ENCODE measurements at places on chromosomes 1 and 21.

GRCh38 chr1:54239035-54239383, 39.0 kb downstream of the MRPL37 start:
- DNase-seq: no peak

GRCh38 chr1:205438213-205439158, 16.6 kb upstream of the LEMD1 start:
- DNase-seq: peak; percentile 67

DNA sequence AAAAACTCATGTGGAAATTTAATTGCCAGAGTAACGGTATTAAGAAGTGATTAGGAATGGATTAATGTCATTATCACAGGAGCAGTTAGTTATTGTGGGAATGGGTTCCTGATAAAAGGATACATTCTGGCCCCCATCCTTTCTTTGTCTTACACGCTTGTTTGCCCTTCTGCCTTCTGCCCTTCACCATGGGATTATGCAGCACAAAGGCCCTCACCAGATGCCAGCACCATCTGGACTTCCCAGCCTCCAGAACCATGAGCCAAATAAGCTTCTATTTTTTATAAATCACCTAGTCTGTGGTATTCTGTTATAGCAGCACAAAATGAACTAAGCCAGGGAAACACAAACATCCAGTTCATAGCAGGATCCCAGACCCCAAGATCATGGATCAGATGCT, 33.9 kb upstream of the POU2F1 start:
- DNase-seq: no peak

- DNase-seq: no peak
Observed at GRCh38 chr1:197910120-197910991, 6.8 kb upstream of the LHX9 start.

DNA sequence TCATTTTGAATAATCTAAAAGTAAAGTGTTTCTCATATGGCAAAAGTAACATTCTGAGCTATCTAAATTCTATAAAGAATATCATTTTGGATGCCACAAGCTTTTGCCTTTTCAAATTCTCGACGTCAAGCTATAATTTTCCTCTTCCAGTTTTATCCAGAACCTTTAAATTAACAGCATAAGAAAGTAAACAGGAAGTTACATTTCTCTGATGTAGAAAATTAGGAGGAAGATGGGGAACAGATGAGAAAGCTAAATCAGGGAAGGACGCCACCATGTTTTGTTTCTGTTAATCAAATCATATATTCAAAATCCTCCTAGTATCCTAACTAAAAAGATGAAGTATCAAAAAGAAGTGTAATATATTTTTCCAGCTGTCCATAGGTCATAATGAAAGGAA, 8.8 kb upstream of the CAMSAP2 start:
- DNase-seq: no peak

GRCh38 chr1:5980314-5981008, 11.8 kb downstream of the NPHP4 start:
- peak; percentile 72 for DNase-seq

DNA sequence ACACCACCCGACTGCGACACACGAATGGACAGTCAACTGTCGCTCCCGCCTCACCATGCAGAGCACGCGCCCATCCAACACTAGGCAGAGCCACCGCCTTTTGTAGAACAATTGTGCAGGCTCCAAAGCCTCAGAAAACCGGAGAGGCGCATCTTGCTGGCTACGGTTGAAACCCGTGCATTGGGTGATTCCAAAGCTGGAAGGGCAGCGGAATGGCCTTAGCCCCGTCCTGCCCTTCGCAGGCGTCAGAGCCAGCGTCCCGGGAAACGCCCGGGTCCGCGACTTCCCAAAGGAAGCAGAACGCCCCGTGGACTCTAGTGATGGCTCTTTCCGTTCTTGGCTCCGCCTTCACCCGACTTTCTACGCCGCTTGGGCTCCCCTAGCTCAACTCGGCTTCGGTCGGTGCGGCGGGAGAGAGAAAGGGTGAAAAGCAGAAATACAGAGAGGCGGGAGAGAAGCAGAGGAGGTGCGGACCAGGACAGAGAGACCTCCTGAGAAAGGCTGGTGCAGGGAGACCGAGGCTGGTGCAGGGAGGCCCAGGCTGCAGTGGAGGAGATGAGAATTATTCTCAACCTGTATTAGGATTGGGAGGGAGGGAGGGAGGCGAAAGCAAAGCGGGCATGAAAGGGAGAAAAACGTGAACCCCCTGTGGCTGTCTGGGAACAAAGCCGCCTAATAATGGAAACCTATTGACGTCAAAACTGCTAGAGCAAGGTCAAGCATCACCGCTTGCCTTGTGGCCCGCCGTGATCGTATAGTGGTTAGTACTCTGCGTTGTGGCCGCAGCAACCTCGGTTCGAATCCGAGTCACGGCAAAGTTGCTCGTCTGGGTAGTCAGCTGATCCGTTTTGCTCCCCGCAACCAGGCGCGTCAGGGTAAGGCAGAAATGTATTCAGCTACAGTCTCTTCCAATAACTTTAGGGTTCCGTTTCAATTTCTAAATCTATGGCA, 99.5 kb downstream of the PRKAB2 start:
- no peak for DNase-seq

GRCh38 chr1:27102707-27103468, 52.0 kb downstream of the SLC9A1 start:
- DNase-seq: peak; percentile 54

- no peak for DNase-seq
Observed at GRCh38 chr1:78136680-78137079, 90.9 kb downstream of the GIPC2 start.

- peak; percentile 81 for DNase-seq
Observed at GRCh38 chr21:26405071-26405470, 168.0 kb downstream of the CYYR1 start.

- DNase-seq: no peak
Observed at GRCh38 chr21:37339552-37339939, 27.0 kb upstream of the DYRK1A start.

DNA sequence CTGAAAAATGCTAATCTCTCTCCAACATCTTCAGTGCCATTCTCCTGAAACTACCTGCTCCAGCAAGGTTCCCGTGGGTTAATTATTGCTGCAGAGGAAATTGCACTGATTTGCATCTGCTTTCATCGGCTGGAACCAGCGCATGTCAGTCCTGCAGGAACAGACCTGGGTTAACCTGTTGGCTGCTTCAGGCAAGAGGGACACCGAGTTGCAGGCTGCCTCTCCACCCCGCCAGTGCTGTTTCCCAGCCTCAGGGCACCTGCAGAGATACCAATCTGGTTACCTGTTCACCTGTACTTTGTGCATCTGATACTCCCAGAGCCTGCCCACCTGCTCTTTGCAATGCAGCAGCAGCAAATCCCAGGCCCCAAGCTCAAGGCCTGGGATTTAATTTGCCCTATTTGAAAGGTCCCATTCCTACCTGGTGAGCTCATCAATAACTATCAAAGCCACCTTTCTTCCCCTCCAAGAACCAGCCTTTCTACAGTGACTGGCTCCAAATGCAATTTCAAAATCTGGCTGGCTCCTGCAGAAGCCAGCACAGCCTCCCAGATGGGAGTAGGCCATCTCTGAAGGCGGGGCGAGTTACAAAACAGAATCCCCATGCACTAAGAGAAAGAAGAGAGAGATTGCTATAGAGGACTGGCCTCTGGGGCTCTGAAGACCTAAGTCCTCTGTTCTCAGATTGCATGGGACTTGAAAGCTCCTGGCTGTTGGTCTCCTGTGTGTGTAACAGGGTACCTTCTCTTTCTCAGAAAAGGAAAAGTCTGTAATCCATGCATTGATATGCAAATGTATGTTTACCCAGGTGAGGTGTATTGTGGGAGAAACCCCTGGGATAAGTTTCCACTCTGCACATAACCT, 67.8 kb downstream of the TOMM20 start:
- no peak for DNase-seq

GRCh38 chr1:236864211-236864610, 69.1 kb downstream of the MTR start:
- no peak for DNase-seq

- DNase-seq: no peak
Observed at GRCh38 chr1:226965581-226966440, 25.7 kb downstream of the COQ8A start.

DNA sequence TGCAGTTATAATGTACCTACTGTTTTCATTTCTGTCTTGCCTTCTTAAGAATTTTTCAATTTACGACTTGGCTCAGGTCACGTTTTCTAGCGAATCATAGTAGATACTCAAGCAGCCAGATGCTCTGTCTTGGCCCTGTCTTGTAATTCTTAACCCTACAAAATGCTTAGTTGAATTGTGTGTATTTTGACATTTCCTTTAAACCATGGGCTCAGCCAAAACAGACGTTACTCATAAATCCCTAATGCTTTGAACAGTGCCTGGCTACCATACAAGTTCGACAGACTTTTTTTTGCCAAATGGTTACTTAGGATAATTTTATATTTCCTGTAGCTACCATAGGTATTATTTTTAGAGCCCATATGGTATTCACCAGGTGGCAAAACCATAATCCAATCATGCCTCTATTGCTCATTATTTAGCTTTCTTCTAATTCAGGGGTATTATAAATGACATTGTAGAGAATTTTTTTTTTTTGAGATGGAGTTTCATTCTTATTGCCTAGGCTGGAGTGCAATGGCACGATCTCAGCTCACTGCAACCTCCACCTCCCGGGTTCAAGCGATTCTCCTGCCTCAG, 54.3 kb downstream of the KCNK1 start:
- DNase-seq: no peak

- no peak for DNase-seq
Observed at GRCh38 chr1:88888750-88889149, 2.6 kb downstream of the GTF2B start.

- no peak for DNase-seq
Observed at GRCh38 chr1:81584398-81584797, 216.3 kb upstream of the ADGRL2 start.

- no peak for DNase-seq
Observed at GRCh38 chr1:23506376-23507107, 22.6 kb upstream of the ASAP3 start.

DNA sequence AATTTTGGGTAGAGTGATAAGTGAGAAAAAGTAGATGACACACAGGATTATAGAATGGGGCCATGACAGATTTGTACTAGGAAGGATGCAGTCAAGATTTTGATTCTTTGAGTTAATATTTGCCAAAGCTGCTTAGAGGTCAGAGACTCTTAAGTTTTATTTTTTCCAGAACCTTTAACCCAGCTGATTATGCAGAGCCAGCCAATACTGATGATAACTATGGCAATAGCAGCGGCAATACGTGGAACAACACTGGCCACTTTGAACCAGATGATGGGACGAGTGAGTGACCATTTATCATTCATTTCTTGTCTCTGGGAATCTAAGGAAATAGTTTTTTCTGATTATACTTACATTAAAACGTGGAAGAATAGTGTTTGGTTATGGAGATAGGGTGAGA, 16.1 kb downstream of the UBAP2L start:
- no peak for DNase-seq

GRCh38 chr21:15754640-15755039, 24.9 kb downstream of the USP25 start:
- DNase-seq: peak; percentile 67

GRCh38 chr1:51210676-51211075, 25.4 kb upstream of the RNF11 start:
- DNase-seq: no peak

GRCh38 chr1:184287001-184287400, 99.8 kb upstream of the C1orf21 start:
- no peak for DNase-seq

GRCh38 chr1:18540136-18540765, 59.5 kb downstream of the KLHDC7A start:
- no peak for DNase-seq

GRCh38 chr1:155934936-155935590, 850 bp upstream of the KHDC4 start:
- peak; percentile 19 for DNase-seq

DNA sequence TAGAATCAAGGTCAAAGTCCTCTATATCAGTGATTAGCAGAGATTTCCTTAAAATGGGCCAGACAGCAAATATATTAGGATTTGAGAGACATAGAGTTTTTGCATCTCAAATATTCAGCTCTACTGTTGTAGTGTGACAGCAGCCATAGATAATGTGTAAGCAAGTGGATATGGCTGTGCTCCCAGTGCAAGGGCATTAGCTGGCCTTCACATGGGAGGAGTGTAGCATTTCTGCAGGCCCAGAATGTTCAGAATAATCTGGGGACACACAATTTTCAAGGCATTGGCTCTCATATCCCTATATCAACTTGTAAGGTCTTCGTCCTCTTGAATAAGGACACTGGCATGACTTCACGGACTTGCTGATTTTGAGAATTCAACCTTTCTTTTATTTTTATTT, 402.3 kb upstream of the ADAMTS5 start:
- no peak for DNase-seq

- peak; percentile 98 for DNase-seq
Observed at GRCh38 chr1:1399187-1399871, at the start of gene CCNL2. Gene CCNL2 (minus strand): TSS chr1:1399335. CDS start chr1:1399306, 29 bp downstream.

GRCh38 chr1:17128361-17128760, 9.1 kb upstream of the PADI2 start:
- DNase-seq: peak; percentile 100

GRCh38 chr1:165884009-165884689, 56.7 kb downstream of the UCK2 start:
- no peak for DNase-seq

GRCh38 chr1:167687919-167688519, 33.8 kb upstream of the MPZL1 start:
- DNase-seq: peak; percentile 69

GRCh38 chr1:14055442-14056223, 355.6 kb downstream of the PRDM2 start:
- no peak for DNase-seq

Data from fibroblast of skin of back (primary cell).